ENCODE measurements at places on chromosomes 6 and 20.
A peak's percentile ranks its signal among the peaks of the same experiment; 100 is the strongest.

GRCh38 chr20:35743693-35744491, 1.8 kb upstream of the RBM39 start:
- no peak for DNase-seq

DNA sequence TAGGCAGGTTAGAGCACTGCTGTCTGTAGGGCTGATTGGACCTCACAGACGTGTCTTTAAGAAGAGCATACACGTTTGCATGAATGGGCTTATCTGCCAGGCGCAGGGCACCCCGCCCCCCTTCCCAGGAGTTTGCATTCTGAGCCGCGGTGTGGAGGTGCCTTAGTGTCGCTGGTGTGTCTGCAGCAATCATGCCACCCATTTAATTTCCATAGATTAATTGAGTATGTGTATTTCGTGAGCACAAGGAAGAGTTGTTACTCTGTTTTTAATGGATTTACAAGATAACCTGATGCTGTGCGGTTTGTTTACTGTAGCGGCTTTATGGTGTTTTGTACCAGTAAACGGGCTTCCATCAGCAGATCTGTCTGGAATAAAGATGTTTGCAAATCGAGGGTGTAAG, 107.7 kb downstream of the ZDHHC14 start:
- no peak for DNase-seq

DNA sequence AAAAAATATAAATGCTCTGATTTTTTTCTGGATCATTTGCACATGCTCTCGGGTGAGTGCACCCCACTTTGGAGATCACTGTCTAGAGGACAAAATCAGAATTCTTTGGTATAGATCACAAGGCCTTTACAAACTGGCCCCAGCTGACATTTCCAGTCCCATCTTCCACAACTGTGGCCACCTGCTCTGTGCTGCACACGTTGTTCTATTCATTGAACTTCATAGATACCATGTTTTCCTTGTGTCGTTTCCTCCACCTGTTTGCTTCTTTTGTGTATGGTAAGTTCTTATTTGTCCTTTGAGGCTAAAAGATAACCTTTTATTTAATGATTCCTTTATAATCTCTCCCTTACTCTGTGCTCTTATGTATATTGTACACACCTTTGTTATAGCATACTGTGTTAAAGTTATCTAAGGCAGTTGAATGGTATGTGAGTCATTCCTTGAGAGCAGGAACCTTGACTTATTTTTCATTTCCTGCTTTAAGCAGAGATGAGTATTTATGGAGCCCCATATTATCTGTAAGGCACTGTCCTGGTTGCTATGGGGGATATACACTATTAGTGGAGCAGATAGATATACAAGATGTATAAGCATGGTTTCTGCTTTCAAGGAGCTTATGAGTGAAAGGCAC, 12.0 kb upstream of the SLC17A5 start:
- no peak for DNase-seq

GRCh38 chr20:59205044-59205443, 41.4 kb downstream of the ZNF831 start:
- no peak for DNase-seq

- no peak for DNase-seq
Measured at GRCh38 chr6:169780571-169781091, 29.2 kb downstream of the ERMARD start.

- peak; percentile 7 for DNase-seq
Measured at GRCh38 chr6:45830441-45831139, 185.1 kb downstream of the CLIC5 start.

DNA sequence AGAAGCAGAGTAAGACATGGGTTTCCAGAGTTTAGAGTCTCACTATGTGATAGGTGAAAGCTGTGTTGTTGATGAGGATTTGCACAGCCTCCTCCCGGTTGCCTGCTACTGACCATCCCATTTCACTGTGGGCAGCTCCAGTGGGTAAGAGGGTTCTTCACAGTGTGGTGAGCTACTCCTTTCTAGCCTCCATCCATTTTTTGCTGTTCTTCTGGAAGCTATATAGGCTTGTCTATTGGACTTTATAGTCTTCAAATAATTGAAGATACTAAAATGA, 13.4 kb downstream of the UST start:
- DNase-seq, result no peak

GRCh38 chr6:168311410-168312124, 8.0 kb downstream of the DACT2 start:
- DNase-seq, result no peak

- DNase-seq, result no peak
Measured at GRCh38 chr6:12657884-12658283, 58.7 kb upstream of the PHACTR1 start.

DNA sequence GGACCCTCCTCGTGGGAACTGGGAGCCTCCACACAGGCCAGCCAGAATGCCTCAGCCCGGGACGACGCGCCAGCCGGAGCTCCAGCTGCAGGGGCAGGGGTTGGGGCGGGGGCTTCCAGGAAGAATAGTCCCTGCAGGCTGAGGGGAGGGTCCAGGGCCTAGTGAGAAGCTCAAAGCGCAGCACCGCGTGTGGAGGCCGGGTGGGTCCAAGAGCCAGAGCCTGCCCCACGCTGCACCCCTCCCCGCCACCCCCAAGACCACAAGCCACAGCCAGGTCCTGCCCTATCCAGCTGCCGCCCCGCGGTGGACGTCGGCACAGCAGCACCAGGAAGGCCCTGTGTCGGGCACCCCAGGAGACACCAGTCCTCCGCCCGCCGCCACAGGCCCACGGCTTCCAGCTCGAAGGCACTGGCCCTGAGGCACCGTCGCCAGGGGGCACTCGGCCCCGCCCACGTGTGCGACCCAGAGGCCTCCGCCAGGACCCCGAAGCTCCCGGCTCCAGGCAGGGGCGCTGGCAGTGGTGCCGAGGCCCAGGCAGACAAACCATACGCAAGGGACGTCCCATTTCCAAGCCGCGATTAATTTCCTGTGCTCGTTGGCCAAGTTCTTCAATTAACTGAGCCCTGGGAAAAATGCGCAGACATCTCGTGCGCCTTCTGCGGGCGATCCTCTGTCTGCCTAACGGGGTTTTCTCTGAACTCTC, 19.5 kb downstream of the KCNQ2 start:
- DNase-seq, result no peak

- no peak for DNase-seq
Measured at GRCh38 chr20:37480919-37481318, 40.1 kb upstream of the NNAT start.

DNA sequence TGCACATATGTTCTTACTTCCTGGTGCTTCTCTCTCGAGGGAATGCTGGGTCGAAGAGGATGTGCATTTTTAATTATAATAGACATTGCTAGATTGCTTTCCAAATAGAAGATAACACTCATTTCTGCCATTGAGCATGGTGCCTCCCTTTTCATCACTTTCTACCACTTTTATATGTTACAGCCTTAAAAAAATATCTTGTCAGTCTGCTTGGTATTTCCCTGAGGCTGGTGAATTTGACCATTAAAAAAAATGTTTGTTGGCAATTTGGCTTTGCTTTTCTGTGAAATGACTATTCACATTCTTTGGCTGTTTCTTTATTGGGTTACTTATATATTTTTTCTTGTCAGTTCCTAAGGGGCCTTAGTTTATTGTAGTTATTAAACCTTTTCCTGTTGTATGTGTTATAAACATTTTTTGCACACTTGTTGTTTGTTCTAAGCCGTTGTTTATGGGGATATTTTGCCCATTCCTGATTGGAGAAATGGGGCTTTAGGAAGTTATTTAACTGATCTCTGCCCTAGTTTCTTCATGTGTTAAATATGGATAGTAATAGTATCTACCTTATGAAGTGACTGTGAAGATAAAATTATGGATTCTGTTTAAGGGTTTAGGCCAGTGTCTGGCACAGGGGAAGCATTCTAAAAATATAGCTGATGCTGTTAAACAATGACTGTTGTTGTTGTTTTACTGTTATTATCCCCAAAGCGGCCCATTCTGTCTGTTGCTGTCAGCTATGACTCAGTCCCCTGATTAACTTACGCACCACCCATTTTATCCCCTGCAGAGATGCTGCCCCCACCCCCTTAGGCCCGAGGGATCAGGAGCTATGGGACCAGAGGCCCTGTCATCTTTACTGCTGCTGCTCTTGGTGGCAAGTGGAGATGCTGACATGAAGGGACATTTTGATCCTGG, 3.8 kb downstream of the DDR1 start:
- DNase-seq, result no peak

- DNase-seq, result peak; percentile 71
Measured at GRCh38 chr6:34235307-34236130, 1.2 kb upstream of the HMGA1 start.

DNA sequence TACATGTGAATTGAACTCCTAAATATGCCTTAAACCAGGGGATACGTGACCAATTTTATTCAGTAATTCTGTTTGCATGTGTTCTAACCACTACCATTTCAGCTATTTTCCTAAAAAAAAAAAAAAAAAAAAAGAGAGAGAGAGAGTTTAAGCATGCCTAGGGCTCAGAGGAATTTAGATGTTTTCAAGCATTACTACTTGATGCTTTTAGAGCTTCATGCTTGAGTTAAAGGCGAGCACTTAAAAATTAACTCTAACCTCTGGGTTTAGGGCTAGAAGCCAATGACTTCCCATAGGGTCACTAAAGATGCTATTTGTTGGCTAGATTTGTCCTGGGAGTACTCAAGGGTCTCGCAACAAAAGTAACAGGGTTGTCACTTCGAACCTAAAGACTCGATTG, 217.7 kb downstream of the ATXN1 start:
- no peak for DNase-seq

DNA sequence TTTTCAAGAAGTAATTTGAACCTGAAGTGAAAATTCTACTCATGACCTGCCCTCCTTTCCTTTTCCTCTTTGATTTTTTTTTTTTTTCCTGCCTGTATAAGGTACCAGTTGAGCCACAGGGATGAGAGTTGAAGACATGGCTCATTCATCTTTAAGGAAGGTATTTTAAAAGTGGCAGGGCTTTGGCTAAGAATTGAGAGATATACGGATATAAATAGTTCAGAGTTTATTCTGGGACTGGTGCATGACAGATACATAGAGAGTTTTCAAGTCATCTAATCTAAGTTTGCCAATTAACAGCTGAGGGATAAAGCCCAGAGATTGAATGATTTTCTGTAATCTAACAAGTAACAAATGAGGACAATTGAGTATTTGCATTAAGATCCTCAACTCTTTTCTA, 69.8 kb downstream of the BTBD3 start:
- no peak for DNase-seq

DNA sequence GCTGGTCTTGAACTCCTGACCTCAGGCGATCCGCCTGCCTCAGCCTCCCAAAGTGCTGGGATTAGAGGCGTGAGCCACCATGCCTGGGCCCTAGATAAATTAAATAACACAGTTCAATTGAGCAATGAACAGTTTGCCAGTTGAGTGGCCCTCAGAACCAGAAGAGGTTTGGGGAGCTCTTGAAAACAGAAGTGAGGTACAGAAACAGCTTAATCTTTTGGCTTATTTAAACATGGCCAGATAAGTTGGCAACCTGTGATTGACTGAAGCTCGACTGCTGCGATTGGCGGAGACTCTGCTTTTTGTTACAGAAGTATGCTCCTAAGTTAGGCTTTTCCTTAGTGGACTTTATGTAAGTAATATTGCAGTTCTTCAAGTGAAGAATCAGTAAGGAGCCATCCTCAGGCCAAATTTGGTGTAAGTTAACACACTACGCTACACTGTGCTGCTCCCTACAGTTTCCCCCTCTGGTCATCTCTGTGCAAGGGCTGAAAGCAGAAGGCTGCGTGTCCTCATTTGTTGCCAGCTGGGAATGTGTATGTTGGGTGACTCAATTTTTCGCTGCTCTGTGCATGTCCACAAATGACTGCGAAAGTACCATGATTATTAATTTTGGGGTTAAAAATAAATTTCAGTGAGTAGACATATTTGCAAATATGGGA, 9.8 kb downstream of the XRN2 start:
- no peak for DNase-seq

GRCh38 chr20:5065879-5066383, 53.8 kb downstream of the PCNA start:
- DNase-seq, result no peak

Data from stimulated activated CD4-positive, alpha-beta T cell treated with anti-CD3 and anti-CD28 coated beads, Interleukin-4, amount 100 ng/mL, for 1 hour (primary cell).